Activated CD8-positive, alpha-beta memory T cell treated with anti-CD3 and anti-CD28 coated beads, Interleukin-2, amount 10 ng/mL, durations not matched to agents 7 days and 5 days (primary cell): ENCODE measurements at places on chromosomes 6 and 20. TPM values are rescaled to one million over a fixed set of nuclear protein-coding genes. Genes with fewer than 3 reads are reported as not detected.
A peak's percentile ranks its signal among the peaks of the same experiment; 100 is the strongest.

DNA sequence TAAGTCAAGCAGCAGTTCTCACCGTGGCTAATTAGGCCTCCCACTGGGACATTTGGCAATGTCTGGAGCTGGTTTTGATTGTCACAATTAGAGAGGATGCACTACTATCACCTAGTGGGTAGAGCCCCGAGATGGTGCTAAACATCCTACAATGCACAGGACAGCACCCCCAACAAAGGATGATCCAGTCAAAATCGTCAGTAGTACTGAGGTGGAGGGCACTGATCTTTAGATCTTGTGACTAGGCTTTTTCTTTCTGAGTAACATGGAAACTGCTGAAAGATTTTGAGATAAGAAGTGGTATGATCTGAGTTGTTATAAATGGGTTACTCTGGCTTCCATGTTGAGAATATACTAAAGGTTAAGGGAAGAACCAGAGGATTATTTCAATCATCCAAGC, 12.0 kb downstream of the UBD start:
- H3K27ac ChIP-seq: no peak overlapping the region
- H3K4me1 ChIP-seq: peaks cover 7% of the 10 kb centered on the region
- DNase-seq: no peak
- H3K36me3 ChIP-seq: no peaks in the 10 kb centered on the region

GRCh38 chr6:106751501-106752252, 122.3 kb downstream of the QRSL1 start:
- peaks cover 21% of the 10 kb centered on the region for H3K27me3 ChIP-seq
- H3K4me1 ChIP-seq: no peaks in the 10 kb centered on the region
- H3K36me3 ChIP-seq: no peaks in the 10 kb centered on the region
- H3K27ac ChIP-seq: no peak overlapping the region
- DNase-seq: no peak

- peaks cover 19% of the 10 kb centered on the region for H3K36me3 ChIP-seq
- no peaks in the 10 kb centered on the region for H3K27me3 ChIP-seq
- H3K4me3 ChIP-seq: no peak overlapping the region
- peak; percentile 71 for DNase-seq
- no peak overlapping the region for H3K27ac ChIP-seq
- H3K4me1 ChIP-seq: no peaks in the 10 kb centered on the region
Observed at GRCh38 chr20:43691928-43692524, 25.1 kb downstream of the MYBL2 start.

DNA sequence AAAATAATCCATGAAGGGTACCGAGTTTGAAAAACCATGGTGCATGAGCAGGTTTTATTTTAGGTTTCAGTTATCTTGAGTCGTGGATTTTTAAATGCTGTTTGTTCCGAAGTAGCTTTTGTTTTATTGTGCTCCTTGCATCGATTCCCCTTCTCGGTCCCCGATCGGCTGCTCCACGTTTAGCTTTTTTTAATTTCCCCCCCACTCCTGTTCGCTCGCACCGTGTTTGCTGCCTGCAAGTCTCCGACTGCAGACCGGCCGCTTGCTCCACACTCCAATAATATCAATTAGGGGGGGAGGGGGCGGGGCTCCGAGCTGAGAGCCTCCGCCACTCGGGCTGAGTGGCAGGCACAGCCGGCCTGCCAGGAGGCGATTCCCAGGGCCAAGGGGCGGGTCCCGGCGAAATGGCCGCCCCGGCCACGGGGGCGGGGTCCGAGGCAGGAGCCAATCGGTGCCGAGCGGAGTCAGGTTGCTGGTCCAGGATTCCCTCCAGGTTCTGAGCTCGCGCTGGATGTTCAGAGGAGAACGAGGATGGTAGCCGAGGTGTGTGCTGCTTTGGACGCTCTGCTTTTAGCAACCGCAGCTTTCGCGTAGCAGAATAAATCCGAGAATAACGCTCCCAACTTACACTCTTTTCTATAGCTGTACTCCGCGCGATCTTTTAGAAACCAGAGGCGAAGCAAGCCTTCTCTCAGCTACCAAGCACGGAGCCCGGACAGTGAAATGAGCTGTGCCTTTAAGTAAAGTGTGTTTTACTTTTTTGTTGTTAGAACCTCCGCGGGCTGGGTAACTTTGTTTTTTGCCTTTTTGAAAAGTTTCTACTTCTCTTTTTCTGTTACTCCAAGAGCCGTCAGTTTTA, at the start of gene EPHA7:
Gene EPHA7, minus strand, starts transcription at position 256 of the 859 bp plus-strand sequence. Its CDS starts 218 bp downstream, at position 38.
- no peak within 1 kb of the TSS for H3K27ac ChIP-seq
- H3K36me3 ChIP-seq: peaks cover 4% of the 10 kb centered on the region
- H3K4me1 ChIP-seq: peaks cover 20% of the 10 kb centered on the region
- DNase-seq: peak; percentile 54
- H3K27me3 ChIP-seq: peaks cover 58% of the 10 kb centered on the region

- H3K36me3 ChIP-seq: peaks cover 8% of the 10 kb centered on the region
- H3K27me3 ChIP-seq: peaks cover 8% of the 10 kb centered on the region
- H3K4me1 ChIP-seq: peaks cover 18% of the 10 kb centered on the region
- no peak for DNase-seq
- H3K4me3 ChIP-seq: no peak overlapping the region
- H3K27ac ChIP-seq: no peak overlapping the region
Observed at GRCh38 chr6:2086326-2086965, 159.0 kb downstream of the GMDS start.

DNA sequence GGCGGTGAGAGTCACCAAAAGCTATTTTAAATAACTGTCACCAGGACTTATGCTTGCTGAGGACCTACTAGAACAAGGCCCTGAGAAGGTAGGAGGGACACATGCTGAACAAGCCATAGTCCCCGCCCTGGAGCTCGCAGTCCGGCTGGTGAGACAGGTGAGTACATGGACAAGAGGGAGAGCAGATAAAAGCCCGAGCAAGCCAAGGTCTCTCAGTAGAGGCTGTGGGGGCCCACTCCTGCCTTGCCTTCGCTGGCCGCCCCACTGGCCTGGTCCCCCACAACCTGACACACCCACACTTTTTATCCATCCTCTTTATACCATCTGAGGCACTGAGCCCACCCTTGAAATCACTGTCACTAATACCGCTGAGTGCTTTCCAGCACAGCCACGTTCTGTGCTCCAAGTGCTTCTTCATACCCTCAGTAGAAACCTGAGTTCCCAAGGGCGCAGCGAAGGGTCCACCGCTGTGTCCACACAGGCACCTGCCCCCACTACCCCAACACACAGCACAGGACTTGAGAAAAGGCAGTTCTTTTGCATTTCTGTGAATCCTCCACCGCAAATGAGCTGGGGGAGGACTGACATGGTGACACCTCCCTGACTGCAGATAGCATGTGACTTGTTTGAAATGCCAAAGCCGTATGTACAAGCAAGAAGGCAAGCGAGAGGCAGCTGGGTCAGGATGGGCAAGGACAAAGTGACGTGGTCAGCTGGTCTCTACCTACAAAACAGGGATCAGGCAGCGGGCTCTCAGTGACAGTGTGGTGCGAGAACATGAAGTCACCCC, 12.1 kb downstream of the DDRGK1 start:
- no peak for DNase-seq
- H3K36me3 ChIP-seq: peaks cover 36% of the 10 kb centered on the region
- H3K27me3 ChIP-seq: no peaks in the 10 kb centered on the region
- no peak overlapping the region for H3K27ac ChIP-seq
- H3K4me1 ChIP-seq: peaks cover 7% of the 10 kb centered on the region

GRCh38 chr6:53483423-53484353, 61.2 kb downstream of the GCLC start:
- peak; percentile 68 for DNase-seq
- H3K27me3 ChIP-seq: peaks cover 26% of the 10 kb centered on the region
- H3K27ac ChIP-seq: no peak overlapping the region

GRCh38 chr6:138088326-138088762, 18.9 kb downstream of the PERP start:
- no peaks in the 10 kb centered on the region for H3K4me1 ChIP-seq
- peaks cover 3% of the 10 kb centered on the region for H3K27me3 ChIP-seq
- no peak overlapping the region for H3K27ac ChIP-seq
- no peak overlapping the region for H3K4me3 ChIP-seq

DNA sequence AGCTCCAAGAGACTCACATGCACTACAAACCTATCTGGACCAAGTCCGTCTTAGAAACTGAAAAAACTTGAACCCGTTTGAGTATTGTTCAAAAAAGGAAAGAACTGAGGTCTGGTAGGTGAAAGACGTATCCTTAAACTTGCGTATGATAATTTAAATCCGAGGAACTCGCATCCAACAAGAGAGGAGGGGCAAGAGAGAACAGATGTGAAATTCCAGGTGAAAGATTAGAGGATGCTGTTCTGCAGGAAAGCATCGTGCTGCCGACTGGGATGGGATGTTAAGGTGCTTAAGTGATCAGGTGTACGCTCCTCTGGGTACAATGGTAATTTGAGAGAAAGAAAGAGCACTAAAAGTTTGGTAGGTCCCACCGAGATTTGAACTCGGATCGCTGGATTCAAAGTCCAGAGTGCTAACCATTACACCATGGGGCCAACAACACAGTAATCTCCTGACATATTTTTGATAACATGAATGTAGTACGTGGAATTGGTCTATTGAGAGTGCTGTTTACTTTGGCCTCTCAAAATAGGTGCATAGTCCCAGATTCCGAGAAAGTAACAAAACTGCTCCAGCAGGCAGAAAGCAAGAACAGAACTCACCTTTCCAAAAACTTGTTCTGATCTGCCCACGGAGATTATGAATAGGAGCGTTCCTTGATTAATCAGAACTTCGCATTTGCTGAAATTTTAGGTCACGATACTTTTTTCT, 53.5 kb upstream of the BTN3A2 start:
- no peaks in the 10 kb centered on the region for H3K36me3 ChIP-seq
- peak overlapping the region; percentile 85 for H3K27ac ChIP-seq
- peak overlapping the region; percentile 82 for H3K4me3 ChIP-seq
- H3K27me3 ChIP-seq: no peaks in the 10 kb centered on the region
- H3K4me1 ChIP-seq: peaks cover 60% of the 10 kb centered on the region
- peak; percentile 70 for DNase-seq

GRCh38 chr6:126614642-126615504, 275.0 kb downstream of the CENPW start:
- no peak for DNase-seq
- H3K27ac ChIP-seq: no peak overlapping the region
- H3K27me3 ChIP-seq: no peaks in the 10 kb centered on the region
- H3K4me1 ChIP-seq: no peaks in the 10 kb centered on the region

DNA sequence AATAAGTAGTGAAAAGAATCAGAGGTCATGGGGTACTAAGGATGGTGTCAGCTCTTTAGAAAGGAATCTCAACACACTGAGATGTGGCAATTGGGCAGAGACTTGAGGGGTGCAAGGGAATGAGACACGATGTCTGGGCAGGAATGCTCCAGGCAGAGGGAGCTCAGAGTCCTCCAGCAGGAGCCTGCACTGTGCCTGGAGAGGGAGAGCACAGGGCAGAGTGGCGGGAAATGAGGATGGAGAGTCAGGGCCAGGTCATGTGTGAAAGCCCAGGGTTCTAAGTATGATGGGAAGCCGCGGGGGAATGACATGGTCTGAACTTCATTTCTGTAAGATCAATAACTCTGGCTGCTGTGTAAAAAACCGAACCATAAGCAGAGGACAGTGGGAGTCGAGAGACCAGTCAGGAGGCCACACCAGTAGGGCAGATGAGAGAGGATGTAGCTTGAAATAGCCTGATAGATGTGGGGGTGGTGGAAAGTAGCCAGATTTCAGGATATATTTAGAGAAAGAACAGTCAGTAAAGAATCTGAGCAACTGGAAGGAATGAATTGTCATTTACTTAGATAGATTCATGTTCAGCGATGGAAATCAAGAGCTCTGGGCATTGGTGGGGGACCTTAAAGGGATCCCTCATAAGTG, 133.4 kb upstream of the DTNBP1 start:
- peaks cover 3% of the 10 kb centered on the region for H3K36me3 ChIP-seq
- no peak overlapping the region for H3K27ac ChIP-seq
- no peaks in the 10 kb centered on the region for H3K4me1 ChIP-seq
- H3K27me3 ChIP-seq: no peaks in the 10 kb centered on the region
- no peak for DNase-seq

OR12D3 gene
- total RNA-seq: not detected

BTN1A1 gene
- total RNA-seq: not detected

SLC17A1 gene
- not detected for total RNA-seq

GSTA1 gene
- total RNA-seq: not detected

BHLHE23 gene
- not detected for total RNA-seq

RUNX2 gene
- total RNA-seq: 9.3 TPM

MAP3K7 gene
- 26.5 TPM for total RNA-seq

KCNB1 gene
- total RNA-seq: not detected
